Cardiac muscle cell (in vitro differentiated cells and primary cell): ENCODE measurements at places on chromosomes 16 and 17. TPM values are rescaled to one million over a fixed set of nuclear protein-coding genes. Genes with fewer than 3 reads are reported as not detected.

HASPIN gene
- 0.87 and 3.3 TPM in 2 replicates for polyA plus RNA-seq

CCP110 gene
- polyA plus RNA-seq = 8.6 and 11.9 TPM in 2 replicates

CD300H gene
- polyA plus RNA-seq = not detected in 2 replicates

NPIPB8 gene
- 1.4 and 2.4 TPM in 2 replicates for polyA plus RNA-seq

NBR1 gene
- 45.5 and 51.8 TPM in 2 replicates for polyA plus RNA-seq
